Activated CD4-positive, alpha-beta memory T cell treated with anti-CD3 and anti-CD28 coated beads for 36 hours (primary cell): ENCODE measurements at places on chromosomes 11 and 22.

DNA sequence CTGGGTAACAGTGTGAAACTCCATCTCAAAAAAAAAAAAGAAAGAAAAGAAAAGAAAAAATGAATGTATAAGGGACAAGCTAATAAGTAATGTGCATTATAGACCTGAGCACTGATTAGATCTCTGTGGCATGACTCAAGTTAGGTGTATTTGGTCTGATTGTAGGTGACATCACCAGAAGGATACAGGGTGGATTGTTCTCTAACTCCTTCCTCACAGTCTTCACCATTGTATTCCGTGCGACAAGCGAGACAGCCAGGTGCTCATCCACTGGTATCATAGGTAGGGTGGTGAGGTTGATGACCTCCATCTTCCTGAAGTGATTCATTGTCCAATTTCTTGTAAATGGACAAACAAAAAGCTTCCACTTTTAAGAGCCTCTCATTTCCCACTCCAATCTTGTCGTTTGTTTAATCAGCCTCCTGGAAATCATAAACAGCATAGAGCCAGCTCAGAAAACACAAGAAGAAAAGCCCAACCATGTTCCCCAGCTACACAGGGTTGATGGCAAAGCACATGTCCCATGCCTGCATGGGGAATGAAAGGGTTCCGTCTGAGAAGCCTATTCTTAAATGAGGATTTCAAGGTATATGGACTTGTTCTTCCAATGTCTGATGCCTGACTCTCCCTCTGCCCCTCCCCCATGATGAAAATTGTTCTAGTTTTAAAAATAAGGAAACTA lies 6.2 kb downstream of the FAM227A start:
- no peak for DNase-seq

DNA sequence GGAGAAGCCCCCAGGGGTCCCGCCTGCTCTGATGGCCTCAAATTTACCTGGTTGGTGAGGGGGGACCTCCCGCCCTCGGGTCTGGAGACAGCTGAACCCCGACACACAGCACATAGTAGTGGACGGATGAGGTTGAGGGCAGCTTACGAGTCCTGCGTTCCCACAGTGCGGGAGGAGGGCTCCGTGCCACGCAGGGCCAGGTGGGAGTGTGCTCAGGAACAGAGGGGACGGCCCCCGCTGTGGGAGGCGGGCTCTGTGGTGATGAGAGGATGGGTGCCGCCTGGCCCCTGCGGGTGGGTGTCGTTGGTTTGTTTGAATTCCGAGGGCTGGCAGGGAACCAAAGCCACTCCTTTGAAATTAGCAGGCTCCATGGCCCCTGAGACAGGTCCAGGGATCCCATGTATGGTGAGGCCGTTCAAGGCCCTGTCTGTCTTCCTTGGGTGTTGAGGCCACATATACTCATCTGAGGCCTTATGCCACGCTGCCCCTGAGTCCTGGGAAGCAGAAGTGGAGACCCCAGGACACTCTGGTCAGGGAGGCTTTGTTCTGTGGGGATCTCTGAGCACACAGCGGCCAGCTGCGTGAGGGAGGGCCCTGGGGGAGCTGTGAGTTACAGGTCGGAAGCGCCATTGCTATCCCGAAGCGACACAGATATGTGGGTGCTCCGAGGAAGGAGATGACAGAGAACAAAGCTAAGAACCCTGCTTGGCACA lies 21.9 kb downstream of the NADSYN1 start:
- no peak for DNase-seq

DNA sequence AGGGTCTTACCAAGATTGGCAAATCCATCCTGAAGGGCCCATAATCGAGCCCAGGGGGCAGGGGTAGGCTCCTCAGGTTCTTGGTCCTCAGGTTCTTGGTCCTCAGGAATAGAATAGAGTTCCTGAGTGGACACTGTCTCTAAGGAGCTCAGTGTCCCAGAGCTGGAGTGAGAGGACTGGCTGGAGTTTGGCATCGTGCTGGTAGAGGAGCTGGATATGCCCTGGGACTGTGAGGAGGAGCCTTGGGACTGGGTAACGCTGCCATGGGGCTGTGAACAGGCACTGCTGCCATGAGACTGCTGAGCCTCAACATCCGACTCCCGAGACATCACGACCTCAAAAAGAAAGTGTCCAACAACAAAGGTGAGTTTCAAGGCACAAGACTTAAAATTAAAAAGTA lies 7.2 kb downstream of the CHEK2 start:
- DNase-seq: no peak

DNA sequence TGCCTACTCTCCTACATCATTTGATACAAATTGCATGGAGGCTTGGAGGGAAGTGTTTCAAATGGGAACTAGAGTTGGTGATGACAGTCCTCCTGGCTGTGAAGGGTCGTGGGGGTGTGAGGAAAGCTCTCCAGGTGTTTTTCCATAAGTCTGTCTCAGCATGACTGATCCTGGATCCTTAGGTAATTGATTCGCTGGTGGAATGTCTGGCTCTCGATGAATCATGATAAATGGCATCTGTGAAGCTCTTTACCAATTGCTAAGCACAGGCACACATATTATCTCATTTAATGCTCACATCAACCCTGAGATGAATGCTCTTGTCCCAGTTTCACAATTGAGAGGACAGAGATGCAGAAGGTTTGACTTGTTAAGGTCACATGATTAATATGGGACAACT lies 107.5 kb downstream of the PKNOX2 start:
- DNase-seq: no peak
